NCI-H187 treated with DMSO at 0.1 percent for 48 hours (cell line): ENCODE measurements at places on chromosomes 2 and 18.

GRCh38 chr2:113179446-113180045 is 5.8 kb downstream of the PSD4 start:
- DNase-seq = no peak

DNA sequence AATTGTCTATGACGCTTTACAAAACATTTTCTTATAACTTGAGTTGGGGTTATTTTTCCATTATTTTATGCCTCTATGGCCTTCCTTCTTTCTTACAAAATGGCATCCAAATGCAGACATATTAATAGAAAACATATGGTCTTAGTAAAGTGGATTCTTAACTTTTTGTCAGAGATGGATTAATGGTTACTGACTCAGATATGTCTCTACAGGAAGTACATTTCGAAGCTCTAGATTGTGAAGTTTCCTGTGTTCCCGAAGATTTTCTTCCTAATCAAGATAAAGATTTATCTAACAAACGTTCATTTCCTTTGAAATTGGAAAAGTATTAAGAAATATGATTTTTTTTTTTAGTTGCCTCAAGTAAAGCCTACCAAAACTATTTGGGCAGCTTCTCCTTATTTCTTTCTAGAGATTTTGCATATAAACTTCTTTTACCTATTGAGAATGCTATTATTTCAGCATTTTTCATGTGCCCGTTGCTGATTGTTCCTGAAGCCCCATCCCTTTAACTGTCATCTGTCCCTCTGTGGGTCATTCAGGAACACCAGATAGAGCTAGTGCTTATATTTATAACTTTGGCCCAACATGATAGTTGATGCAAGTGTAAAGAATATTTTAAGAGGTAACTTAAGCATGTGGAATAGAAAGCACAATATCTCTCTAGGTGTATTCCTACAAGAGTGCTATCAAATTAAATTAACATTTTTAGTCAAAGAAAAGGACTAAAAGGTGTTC is 498.0 kb downstream of the CCDC85A start:
- no peak for DNase-seq

GRCh38 chr2:1860931-1861330 is 116.6 kb upstream of the PXDN start:
- DNase-seq = no peak

GRCh38 chr2:10471046-10471571 is 23.0 kb upstream of the ODC1 start:
- DNase-seq = no peak

GRCh38 chr2:215431778-215432758 is 3.8 kb downstream of the FN1 start:
- DNase-seq = no peak

DNA sequence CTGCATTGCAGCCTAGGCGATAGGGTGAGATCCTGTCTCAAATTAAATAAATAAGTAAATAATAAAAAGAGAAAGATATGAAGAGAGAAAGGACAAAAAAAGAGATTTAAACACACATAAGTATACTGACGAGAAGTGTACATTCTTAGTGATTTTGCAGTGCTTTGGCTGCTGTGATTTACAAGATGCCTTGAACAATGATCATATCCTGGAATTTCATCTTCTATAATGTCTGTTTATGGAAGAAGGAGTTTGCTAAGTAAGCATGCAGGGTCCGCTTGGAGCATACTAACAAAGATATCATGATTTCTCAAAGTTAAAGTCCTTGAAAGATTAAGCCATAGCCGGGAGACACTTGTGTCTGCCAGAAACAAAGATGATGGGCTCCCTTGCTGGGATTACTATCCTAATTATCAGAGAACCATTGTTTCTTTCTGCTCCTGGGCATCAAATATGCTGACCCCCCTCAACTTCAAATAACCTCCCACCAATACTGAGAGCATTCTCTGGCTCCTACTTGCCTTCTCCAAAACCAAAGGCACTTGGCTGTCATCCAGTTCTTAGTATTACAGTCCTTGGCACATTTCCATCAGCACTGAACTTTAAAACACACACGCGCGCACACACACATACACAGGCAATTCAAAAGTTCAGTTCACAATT is 47.5 kb upstream of the STAM2 start:
- DNase-seq = no peak

- DNase-seq = no peak
Observed at GRCh38 chr18:23122334-23123229, 12.7 kb upstream of the CABLES1 start.

DNA sequence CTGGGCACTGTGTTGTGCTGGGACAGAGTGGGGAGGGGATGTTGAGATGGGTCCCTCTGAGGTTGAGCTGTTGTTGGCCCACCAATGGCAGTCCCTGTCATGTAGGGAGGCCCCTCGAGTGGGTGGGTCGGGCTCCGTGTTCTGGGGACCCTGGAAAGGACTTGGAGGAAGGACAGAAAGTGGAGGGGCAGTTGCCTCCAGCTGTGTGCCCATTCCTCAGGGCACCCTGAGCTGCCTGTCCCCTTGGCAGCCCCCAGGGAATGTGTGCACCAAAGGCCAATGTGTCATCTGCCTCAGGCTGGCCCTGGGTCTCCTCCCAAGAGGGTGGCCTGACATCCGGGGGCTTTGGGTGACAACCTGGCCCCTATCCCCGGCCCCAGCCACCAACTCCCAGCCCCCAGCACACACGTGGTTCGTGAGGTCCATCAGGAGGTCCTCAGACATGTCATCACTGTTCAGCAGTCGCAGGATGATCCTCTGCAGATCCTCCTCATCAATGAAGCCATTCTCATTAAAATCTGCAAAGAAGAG is 57.7 kb downstream of the CIB4 start:
- no peak for DNase-seq

GRCh38 chr2:104704496-104705245 is 149.2 kb upstream of the POU3F3 start:
- no peak for DNase-seq

DNA sequence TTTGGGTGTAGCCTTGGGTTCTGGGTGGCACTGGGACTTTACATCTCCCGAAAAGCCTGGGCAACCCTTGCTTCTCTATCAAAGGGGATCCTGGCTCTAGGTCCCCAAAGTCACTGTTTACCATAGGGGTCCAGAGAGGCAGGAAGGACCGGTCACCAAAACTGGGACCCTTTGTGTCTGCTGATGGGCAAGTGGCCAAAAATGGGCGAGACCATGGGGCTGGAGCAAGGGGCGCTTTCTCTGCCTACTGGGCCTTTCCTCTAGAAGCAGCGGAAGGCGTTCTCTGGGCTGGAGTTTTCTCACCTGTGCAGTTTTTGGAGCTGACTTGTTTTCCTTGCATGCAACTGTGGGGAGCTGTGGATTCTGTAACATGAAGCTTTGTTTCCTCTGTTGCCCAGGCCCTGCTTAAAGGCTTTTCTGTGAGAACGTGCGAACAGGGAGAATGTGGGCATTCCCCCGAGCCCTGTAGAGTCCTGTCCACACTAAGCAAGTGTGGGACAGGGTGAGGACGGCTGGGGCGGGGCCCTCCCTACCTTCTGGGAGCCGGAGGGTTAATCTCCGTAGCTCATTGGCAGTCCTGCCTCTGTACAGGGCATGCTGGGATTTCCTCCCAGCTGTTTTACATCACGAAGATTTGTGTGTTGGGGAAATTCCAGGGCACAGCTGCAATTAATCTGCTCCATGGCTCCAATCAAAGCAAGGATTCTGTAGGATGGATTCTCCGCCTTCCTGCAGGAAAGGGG is 50.2 kb downstream of the TGOLN2 start:
- DNase-seq = no peak

GRCh38 chr2:11154016-11154922 is 998 bp upstream of the SLC66A3 start:
- no peak for DNase-seq

DNA sequence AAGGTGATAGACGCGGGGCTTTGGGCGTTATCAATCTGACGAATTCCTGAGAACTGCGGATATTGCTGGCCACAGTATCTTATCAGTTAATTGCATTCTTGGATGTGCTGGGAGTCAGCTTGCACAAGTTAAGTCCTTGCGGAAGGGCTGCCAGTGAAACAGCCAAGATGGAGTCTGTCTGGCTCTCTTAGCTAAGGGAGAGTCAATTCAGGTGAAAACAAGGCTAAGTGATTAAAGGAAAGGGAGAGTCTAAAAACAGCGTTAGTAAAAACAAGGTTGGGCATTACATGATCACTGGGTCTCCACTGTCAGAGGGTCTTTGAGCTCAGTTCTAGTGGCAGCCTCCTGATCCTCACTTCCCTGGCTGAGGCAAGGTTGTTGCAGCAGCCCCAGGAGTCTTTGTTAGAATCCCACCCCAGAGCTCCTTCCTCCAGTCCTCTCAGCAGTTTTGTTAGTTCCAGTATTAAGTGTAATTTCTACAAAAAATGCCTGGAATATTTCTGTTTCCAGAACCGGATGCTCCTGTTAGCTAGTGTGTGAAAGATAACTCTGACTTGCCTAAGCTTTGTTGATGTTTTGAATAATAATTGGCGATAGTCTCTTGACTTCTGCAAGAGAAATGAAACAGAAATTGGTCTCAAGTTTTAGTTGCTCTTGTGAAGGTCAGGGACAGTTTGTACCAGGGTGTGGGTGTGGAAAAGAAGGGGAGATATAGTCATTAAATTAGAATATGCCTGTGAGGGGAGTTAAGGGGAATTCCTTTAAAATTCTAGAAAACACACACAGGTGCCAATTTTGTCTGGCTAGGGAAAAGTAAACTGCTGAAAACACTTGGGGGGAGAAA is 10.6 kb downstream of the CFLAR start:
- DNase-seq = no peak

DNA sequence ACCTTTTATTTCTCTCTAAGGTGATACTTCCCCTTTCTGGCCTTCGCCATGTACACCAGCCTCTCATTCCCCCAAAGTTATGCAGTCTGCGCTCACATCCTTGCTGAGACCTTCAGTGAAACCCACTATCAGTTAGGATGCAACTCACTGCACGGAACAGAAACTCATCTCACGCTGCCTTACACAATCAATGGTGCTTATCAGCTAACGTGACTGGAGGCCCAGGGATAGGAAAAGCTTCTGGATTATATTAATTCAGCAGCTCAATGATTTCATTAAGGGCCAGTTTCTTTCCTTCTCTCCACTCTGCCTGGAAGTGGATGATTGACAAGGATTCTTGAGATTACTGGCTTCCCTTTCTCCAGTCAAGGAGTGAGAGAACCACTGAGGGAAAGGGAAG is 44.8 kb downstream of the CDH2 start:
- no peak for DNase-seq

DNA sequence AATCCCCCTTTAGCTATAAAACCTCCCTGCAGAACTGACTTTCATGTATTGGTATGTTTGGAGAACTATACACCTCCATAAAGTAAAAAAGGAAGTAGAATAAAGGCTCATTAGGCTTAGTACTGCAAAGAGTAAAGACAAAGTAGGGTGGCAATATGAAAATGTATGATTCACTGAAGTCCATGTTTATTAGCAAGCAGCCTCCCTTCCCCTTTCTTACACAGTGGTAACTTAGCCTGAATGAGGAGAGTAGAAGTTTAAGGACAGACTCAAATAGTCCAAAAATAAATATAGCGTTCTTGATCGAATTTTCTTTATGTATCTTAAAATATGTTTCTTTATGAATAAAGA is 1.5 kb downstream of the ZNF804A start:
- DNase-seq = no peak

- DNase-seq = no peak
Observed at GRCh38 chr2:168136392-168136977, 110.9 kb downstream of the STK39 start.

DNA sequence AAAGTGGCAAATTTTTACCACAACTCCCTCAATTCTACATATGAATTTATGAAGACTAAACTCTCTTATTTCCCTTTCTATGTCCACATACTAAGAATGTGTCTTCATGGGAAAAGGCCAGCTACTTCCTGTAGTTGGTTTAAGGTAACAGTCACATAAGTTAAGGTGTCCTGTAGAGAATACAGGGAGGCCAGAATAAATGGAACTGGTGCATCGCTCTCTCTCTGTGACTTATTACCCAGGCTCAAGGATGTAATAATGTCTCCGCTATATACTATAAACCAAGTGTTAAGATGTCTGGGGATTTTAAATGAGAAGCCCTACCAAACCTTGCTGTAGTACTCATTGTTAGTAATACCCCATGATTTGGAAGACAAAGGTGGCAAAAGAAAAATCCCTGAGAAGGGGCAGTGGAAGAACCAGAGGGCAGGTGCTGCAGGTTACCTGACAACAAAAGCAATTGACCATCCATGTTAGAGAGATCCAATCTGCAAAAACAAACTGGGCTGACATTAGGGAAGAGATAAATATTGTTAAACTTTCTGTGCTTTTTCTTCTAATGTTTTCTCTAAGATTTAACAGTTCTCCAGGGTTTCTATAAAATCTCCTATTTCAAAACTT is 372.8 kb downstream of the TMX3 start:
- DNase-seq = no peak

DNA sequence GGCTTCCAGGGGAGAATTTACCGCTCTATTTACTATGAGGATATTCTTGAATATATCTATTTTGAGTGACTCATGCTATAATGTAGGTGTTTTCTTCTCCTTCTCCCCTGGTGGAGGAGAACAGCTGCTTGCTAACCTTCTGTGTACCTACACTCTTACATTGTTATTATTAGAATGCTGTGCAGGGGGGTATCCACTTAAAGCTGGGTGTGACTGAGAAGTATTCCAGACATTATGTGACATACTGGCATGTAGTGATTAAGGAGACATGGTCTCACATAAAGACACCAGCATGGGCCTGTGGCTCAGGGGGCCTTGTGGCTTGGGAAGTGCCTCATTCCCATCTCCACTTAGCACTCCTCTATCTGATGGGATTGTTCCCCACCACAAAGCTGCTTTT is 287.9 kb downstream of the PTPRM start:
- DNase-seq = peak; percentile 10

DNA sequence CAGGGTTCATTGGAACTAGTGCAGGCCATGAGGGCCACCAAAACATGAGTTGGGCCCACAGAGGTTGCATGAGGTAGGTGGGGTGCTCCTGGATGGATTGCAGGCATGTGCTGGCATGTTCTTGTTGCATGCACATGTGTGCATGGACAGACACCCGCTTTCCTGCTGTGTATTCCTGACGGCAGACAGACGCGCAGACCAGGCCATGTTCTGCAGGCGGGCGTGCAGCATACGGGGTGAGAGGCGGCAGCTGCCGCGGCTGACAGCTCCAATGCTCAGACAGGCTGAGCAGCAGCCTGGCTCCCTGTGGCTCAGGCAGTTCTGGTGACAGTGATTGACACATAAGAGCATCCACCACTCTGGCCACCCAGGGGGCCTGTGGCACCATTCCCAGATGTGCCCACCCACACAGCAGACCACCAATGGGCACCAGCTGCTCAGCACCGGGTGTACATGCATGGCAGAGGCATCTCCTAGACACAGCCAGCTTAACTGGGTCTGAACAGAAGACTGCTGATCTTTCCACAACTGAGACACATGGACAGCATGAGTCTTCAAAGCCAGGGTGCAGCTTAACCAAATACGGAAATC is 21.2 kb downstream of the HS1BP3 start:
- DNase-seq = no peak

- no peak for DNase-seq
Observed at GRCh38 chr2:127909019-127909418, 23.3 kb upstream of the AMMECR1L start.

- no peak for DNase-seq
Observed at GRCh38 chr18:34624551-34624950, 85.5 kb upstream of the DTNA start.

- DNase-seq = no peak
Observed at GRCh38 chr2:204967199-204967960, 422.1 kb downstream of the PARD3B start.

GRCh38 chr2:204913854-204914464 is 368.7 kb downstream of the PARD3B start:
- no peak for DNase-seq

GRCh38 chr2:102657770-102658169 is 38.4 kb downstream of the SLC9A2 start:
- no peak for DNase-seq
